ENCODE measurements at places on chromosomes 3 and 15. TPM values are rescaled to one million over a fixed set of nuclear protein-coding genes. Genes with fewer than 3 reads are reported as not detected.

The AMT gene
- 0.29 TPM for total RNA-seq

The LYZL4 gene
- total RNA-seq: not detected

The GTF2A2 gene
- total RNA-seq: 18.4 TPM

The PP2D1 gene
- total RNA-seq: not detected

The SEMA6D gene
- total RNA-seq: 25.8 TPM

The GABRR3 gene
- total RNA-seq: not detected

The SELENOK gene
- 13.9 TPM for total RNA-seq

The RLBP1 gene
- total RNA-seq: not detected

The LAMB2 gene
- total RNA-seq: 395 TPM

The CCNB2 gene
- 48.0 TPM for total RNA-seq

The ARPP21 gene
- total RNA-seq: 0.14 TPM

The SLC12A8 gene
- total RNA-seq: 11.2 TPM

The SQOR gene
- total RNA-seq: 86.5 TPM

The CTXN2 gene
- not detected for total RNA-seq

The GOLGA8J gene
- not detected for total RNA-seq

The DUSP7 gene
- total RNA-seq: 37.5 TPM

The USP3 gene
- total RNA-seq: 42.0 TPM

The CCK gene
- total RNA-seq: not detected

The GOLGA8T gene
- not detected for total RNA-seq

The CCR4 gene
- not detected for total RNA-seq

The NPAP1 gene
- total RNA-seq: not detected

The EFCC1 gene
- 0.86 TPM for total RNA-seq

The EOGT gene
- 16.2 TPM for total RNA-seq

The CCR9 gene
- not detected for total RNA-seq

The PEX5L gene
- total RNA-seq: not detected

The PCYT1A gene
- 126 TPM for total RNA-seq

The SLC7A14 gene
- total RNA-seq: 3.9 TPM

The ZNF774 gene
- total RNA-seq: 1.3 TPM

The GOLGA6L7 gene
- total RNA-seq: not detected

The IQCF5 gene
- not detected for total RNA-seq

The SCAMP5 gene
- 0.57 TPM for total RNA-seq

The IMPDH2 gene
- total RNA-seq: 196 TPM

The TBC1D5 gene
- 58.2 TPM for total RNA-seq

The PLAAT1 gene
- total RNA-seq: not detected

The GXYLT2 gene
- total RNA-seq: 11.6 TPM

The DISP2 gene
- 0.14 TPM for total RNA-seq

The TICRR gene
- total RNA-seq: 0.44 TPM

The MORF4L1 gene
- total RNA-seq: 405 TPM

The HGD gene
- total RNA-seq: 0.14 TPM

The HRH1 gene
- 27.8 TPM for total RNA-seq

The ECT2 gene
- total RNA-seq: 11.2 TPM

The GPR149 gene
- not detected for total RNA-seq

The SLC2A2 gene
- total RNA-seq: not detected

The FGF7 gene
- total RNA-seq: 60.8 TPM

The PPP1R14D gene
- total RNA-seq: not detected

The PLSCR2 gene
- not detected for total RNA-seq

The ADAMTS9 gene
- 18.8 TPM for total RNA-seq

The STXBP5L gene
- total RNA-seq: not detected

The PRTG gene
- 1.1 TPM for total RNA-seq

The ZBTB47 gene
- 26.0 TPM for total RNA-seq

The TNFAIP8L3 gene
- 2.9 TPM for total RNA-seq

The IL17RD gene
- 0.44 TPM for total RNA-seq
